ENCODE measurements at places on chromosomes 16 and 17.

- no peak for DNase-seq
Observed at GRCh38 chr17:81039096-81039495, 4.1 kb downstream of the BAIAP2 start.

GRCh38 chr17:34499576-34499975 is 79.8 kb upstream of the TMEM132E start:
- no peak for DNase-seq

DNA sequence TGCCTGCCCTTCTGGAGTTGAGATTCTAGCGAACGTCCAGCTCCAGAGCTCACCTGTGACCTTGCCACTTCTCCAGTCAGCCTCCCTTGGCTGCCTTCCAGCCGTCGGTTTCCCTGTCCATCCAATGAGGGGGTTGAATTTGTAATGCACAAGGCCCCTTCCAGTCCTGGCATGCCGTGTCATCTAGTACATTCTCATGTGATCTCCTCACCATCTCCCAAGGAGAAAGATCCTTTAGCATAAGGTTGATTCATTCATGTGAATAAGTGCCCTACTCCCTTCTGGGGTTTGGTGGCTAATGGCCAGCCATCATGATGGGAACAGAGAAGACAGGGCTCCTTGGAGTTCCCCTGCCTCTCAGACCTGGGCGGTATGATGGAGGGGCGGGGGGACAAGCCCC is 18.9 kb upstream of the ABCC3 start:
- DNase-seq, result no peak

GRCh38 chr17:5396612-5397011 is 22.9 kb downstream of the NUP88 start:
- no peak for DNase-seq

GRCh38 chr16:12837756-12838155 is 34.1 kb upstream of the CPPED1 start:
- no peak for DNase-seq

GRCh38 chr16:78122774-78123315 is 23.4 kb downstream of the WWOX start:
- DNase-seq, result peak; percentile 47

- peak; percentile 69 for DNase-seq
Observed at GRCh38 chr17:62995377-62995885, 29.4 kb downstream of the TANC2 start.

DNA sequence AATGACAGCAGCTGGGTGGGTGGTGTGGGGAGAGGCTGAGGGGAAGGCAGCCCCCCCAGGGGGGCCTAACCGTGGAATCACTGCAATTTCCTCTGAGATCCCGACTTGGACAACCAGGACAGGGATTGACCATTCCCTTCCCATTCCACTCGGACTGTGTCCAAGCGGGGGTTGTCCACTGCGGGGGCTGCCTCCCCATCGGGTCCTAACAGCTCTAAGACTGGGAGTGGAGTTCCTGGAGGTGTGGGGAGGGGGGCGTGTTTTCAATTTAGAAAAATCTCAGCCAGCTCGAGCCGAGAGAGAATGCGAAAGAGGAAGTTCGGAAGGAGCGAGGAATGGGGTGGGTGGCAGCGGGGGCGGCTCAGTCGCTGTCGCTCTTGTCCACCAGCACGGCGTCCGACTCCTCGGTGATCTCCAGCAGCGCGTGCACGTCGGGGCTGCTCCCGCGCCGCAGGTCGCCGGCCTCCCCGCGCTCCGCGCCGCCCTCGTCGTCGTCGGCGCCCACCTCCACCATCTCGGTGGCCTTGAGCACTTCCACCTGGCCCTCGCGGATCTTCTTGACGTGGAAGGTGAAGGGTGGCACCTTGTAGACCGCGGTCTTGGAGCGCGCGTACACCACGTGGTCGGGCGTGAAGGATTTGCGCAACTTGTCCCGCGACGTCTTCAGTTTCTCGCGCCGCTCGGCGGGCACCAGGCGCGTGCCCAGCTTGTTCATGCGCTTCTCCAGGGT is 16.2 kb upstream of the STAT3 start:
- DNase-seq, result no peak

- DNase-seq, result no peak
Observed at GRCh38 chr17:2926019-2926650, 129.9 kb downstream of the RAP1GAP2 start.

- no peak for DNase-seq
Observed at GRCh38 chr17:4678448-4679026, 25.4 kb downstream of the PELP1 start.

DNA sequence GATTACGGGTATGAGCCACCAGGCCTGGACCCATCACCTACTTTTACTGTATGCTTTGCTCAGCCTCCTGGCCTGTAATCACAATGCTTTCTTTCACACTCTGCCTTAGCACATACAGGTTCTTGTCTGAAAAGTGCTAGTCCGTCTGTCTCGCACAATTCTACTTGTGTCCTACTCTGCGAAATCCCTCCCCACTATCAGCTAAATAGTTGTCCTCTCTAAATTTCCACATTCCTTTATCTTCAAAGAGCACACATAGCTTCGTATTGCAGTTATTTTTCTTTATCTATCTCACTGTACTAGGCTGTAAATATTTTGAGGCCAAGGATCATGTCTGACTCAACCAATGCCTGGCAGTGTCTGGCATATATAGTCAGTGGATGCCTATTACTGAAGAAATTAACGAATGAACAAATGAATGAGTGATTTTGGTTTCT is 38.5 kb upstream of the ETV4 start:
- DNase-seq, result no peak

- DNase-seq, result no peak
Observed at GRCh38 chr16:27405546-27406451, 3.8 kb downstream of the IL21R start.

DNA sequence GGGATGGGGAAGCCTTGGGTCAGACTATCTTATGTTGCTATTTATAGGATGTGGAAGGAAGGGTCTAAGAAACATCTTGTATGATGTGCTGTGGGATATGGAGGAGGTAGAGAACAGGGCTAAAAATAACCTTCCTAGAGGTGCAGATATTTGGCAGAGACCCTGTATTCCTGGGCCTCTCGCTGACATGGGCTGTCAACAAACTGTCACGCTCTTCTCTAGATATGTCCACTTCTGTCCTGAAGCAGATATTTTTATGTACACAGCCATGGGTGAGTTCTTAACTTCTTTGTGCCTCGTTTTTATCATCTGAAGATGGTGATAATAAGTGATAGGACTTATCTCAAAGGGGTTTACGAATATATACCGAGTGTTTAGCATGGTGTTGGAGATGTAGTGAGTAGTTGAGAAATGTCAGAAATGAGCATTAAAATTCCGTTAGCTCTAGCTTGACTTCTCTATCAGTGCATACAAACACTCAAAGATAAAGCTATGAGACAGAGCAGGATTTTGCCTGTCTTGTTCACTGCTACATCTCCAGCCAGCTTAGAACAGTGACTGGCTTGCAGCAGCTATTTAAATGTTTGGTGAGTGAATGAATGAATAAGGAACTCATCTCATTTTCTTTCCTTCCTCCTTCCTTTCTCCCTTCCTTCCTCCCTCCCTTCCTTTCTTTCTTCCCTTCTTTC is 2.9 kb upstream of the AQP8 start:
- DNase-seq, result no peak

GRCh38 chr16:75379911-75380847 is 53.1 kb downstream of the CFDP1 start:
- DNase-seq, result no peak

DNA sequence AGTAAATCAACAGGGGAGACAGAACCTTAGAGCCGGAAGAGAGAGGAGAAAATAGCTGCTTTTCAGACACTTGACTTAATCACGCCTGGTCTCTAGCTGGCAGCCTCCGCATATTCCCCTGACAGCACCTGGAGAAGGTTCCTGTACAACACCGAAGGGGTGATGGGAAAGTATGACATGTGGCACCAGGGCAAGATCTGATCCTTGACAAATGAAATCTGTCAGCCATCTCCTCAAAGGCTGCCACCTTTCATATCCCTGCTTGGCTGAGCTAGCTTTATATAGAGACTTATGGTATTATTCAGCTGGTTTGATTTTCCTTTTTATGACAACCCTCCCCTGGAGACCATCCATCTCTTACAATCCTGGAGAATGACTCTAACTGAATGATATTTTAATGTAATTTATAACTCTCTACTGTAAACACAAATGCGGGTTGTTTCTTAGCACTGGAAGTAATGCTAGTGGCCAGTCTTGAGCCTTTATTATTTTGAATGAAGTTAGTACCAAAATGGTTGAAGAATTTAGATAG is 1205.3 kb upstream of the CDH8 start:
- no peak for DNase-seq

- DNase-seq, result peak; percentile 59
Observed at GRCh38 chr17:50206604-50207293, 5.3 kb upstream of the COL1A1 start.

Measured in D341Med (cell line).